ENCODE measurements at places on chromosomes 7 and 10.
A peak's percentile ranks its signal among the peaks of the same experiment; 100 is the strongest.

- DNase-seq = no peak
Observed at GRCh38 chr7:100127866-100128636, 1.3 kb downstream of the MBLAC1 start.

DNA sequence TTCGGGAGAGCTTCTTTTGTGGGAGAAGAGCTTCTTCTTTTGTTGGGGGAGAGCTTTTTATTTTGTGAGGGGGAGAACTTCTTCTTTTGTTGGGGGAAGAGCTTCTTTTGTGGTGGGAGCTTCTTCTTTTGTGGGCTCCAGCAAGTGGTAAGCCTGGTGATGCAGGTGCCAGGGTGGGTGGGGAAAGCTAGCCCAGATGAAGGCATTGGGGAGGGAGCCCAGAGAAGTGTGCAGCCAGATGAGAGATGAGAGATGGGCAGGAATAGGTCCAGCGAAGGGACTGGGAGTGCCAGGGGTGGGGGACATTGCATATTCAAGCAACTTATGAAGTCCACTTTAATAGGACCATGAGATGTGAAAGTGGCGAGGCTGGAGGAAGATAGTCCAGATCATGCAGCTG, 9.7 kb downstream of the ADRA2A start:
- DNase-seq = no peak

GRCh38 chr10:110851020-110851612, 20.6 kb upstream of the PDCD4 start:
- DNase-seq = no peak

GRCh38 chr10:47147186-47147585, 152.8 kb upstream of the GDF10 start:
- no peak for DNase-seq

DNA sequence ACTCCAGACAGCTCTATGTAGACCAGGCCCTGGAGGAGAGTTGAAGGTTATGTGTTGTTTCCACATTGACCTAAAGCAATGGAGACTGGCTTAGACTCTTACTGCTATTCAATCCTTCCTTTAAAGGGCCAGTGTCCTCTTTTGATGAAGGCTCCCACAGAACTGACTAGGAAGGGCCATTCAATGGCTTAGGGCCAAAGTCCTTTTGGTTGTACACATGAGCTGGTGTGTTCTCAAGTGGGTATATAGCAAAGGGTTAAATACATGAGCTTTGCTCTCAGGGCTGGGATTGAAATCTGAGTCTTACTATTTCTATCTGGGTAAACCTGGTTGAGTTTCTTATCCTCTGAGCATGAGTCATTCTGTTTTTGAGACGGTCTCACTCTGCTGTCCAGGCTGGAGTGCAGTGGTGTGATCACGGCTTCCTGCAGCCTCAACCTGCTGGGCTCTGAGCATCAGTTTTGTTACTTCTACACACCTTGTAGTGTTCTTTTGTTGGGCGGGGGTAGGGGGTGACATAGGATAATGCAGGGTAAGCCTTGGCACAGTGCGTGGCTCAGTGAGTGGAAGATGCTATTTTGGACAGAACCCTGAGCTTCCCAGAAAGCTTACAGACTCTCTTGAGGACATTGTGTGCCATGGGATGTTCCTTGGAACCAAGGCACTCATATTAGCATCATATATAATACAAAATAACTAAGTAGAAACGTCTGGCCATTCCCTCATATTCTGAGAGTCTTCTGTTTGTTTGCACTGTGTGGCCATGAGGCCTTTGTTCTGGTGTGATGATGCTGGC, 90.1 kb downstream of the ABCC2 start:
- no peak for DNase-seq

GRCh38 chr10:78781251-78781913, 287.4 kb upstream of the ZMIZ1 start:
- no peak for DNase-seq

- DNase-seq = no peak
Observed at GRCh38 chr7:138784692-138785091, 13.1 kb upstream of the TMEM213 start.

DNA sequence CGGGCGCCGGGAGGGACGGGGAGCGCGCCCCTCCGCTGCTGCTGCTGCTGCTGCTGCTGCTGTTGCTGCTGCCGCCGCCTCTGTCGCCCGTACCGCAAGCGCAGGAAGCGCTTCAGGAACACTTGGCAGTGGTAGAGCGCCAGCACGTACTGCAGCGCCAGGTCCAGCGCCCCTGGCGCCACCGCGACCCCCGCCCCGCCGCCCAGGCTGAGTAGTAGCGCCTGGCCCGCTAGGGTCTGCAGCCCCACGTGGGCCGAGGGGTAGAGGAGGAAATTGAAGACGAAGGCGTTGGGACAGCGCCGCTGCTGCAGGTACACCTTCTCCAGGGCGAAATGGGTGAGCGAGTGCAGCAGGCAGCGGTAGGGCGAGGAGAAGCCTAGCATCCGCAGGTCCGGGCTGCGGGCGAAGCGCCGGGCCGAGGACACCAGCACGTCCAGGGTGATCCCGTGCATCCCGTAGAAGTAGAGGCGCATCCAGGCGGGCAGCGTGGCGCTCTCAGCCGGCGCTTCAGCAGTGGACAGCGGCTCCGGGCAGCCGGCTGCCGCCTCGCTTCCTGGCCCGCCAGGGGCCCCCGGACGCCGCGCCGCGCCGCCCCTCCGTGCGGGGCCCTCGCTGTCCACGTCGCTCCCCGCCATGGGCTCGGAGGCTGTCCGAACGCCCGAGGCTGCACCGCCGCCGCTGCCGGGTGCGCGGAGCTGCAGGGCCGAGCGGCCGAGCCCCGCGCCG, at the start of gene TMEM229A:
TMEM229A (minus strand) TSS at position 699 of the 726 bp plus-strand sequence; CDS start at position 635, 64 bp downstream.
- DNase-seq = no peak

DNA sequence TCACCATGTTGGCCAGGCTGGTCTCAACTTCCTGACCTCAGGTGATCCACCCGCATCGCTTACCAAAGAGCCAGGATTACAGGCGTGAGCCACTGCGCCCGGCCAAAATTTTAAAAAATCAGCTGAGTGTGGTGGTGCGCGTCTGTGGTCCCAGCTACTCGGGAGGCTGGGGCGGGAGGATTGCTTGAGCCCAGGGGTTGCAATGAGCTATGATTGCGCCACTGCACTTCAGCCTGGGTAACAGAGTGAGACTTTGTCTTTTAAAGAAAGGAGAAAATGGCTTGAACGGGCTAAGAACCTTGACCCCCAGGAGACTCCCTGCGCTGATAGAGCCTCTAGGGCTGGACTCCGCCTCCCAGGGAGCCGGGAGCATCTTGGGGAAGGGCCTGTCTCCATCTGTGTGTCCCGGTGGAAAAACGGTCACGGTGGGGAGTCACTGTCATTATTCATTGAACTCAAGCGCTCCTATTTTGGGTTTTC, 760 bp upstream of the KCTD7 start:
- DNase-seq = peak; percentile 21

GRCh38 chr7:135169964-135170273, 588 bp downstream of the CYREN start:
- peak; percentile 68 for DNase-seq

DNA sequence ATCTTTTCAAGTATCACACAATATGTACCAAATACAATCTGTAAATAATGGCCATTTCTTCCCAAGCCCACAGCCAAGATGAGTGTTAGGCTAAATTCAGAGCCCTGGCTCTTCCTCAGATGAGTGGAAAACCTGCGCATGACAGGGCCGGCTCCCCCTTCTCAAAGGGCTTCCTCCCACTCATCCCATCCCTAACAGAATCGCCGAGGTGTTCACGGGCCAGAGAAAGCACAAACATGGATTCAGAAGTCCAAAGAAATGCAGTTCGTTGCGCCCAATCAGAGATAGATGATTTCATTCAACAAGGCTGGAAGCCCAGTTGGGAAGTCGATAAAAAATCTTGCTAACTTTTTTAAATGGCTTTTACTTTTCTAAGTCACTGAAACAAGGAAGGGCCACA, 121.8 kb downstream of the UBE2H start:
- no peak for DNase-seq

DNA sequence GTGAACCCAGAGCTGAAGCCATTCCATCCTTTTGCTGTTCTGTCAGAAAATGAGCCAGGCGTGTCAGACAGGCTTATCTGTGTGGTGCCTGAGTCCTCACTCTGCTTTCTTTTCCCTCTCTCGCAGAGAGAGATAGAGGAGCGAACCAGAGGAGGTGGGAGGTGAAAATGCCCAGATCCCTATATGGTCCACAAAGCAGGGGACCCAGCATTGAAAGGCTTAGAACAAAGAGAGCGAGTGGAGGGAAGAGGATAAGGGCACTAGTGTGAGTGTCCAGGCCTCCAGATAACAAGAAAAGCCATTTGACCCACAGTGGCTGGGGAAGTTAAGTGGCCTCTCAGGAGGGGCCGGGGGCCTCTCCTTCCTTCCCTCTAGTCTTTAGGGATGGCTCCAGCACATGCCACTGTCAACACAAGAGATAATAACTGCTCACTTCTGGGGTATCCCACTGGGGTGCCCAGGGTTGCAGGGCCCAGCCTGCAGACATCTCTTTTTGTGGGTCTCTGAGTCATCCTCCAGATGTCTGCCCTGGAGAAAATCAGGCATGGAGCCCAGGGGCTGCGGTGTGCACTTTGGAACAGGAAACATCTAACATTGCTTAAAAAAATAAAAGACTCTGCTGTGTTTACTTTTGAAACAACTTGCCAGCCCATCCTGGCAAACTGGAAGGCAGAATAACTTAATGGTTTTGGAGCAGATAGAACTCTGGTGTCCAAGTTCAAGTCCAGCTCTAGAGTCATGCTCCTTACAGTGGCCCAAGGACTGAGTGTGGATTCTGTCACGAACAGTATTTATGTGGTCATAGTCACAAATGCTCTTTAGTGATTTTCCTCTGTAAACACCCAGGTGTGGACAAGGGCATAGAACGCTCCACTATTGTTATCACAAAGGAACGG, 189.5 kb downstream of the CXCL12 start:
- DNase-seq = no peak

GRCh38 chr10:31582365-31583052, 263.5 kb downstream of the ZEB1 start:
- DNase-seq = peak; percentile 50

DNA sequence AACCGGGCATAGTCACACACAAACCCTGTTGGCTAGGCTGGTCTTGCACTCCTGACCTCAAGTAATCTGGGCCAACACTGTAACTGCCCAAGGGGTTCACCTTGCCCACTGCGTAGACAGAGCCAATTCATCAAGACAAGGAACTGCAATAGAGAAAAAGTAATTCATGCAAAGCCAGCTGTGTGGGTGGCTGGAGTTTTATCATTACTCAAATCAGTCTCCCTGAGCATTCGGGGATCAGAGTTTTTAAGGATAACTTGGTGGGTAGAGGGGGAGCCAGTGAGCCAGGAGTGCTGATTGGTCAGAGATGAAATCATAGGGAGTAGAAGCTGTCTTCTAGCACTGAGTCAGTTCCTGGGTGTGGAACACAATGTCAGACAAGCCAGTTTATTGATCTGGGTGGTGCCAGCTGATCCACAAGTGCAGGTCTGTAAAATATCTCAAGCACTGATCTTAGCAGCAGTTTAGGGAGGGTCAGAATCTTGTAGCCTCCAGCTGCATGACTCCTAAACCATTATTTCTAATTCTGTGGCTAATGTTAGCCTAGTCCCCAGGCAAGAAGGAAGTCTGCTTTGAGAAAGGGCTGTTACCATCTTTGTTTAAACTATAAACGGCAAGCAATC, 15.6 kb upstream of the FXYD4 start:
- DNase-seq = no peak

GRCh38 chr7:47320296-47320695, 261.6 kb downstream of the TNS3 start:
- DNase-seq = no peak

DNA sequence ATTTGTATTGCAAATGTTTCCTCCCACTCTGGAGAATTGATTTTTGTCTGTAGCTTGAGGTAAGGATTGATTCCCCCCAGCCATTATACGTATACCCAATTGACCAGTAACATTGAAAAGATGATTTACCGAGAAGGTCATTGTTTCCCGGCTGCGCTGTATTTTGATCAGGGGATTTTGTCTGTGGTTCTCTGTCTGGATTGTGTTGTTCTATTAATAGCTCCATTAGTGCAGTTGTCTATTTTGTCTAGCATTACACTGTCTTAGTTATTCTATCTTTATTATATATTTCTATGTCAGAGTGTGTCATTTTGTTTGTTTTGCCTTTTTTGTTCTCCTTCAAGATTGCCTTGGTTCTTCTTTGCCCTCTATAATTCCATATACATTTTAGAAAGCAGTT, 37.7 kb downstream of the AHR start:
- no peak for DNase-seq

- no peak for DNase-seq
Observed at GRCh38 chr7:140989068-140989467, 25.7 kb downstream of the MRPS33 start.

DNA sequence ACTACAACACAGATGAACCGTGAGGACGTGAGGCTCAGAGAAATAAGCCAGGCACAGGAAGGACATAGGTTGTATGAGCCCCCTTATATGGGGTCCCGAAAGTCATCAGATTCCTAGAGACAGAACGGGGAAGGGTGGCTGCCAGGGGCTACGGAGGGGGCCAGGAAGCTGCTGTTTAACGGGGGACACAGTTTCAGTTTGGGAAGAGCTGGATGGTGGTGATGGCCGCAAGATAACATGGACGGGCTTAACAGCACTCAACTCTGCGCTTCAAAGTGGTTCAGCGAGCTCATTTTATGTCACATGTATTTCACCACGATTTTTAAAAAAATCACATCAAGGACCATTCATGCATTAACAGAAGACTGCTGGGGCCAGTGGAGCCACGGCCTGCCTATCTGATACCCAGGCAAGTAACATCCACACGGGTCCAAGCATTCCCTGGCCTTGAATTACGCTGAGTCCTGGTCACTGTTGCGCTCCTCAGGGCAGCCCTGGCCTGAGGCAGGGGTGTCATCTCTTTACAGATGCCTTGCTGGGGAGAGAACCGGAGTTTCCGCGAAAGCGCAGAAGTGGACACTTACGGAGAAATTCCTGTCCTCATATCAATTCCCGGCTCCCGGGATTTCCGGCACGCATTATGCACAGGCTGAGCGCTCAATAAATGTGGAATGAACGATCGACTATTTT, 1.5 kb downstream of the CARD11 start:
- no peak for DNase-seq

DNA sequence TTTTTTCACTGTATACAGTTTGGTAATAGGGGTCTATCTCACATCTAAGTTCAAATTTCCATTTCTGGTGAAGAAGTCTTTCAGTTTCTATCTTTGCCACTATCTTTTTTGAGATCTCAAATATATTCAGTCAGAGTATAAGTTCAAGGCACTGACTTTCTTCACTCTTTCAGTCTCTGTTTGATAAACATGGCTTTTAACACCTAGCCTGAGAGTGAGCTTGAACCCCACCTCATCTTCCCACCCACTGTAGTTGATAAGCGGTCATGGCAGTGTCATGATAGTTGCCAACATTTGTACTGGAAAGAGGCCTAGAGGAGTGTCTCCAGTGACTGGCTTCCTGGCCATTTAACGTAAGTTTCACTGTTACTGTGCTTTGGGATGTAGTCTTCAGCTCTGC, 41.2 kb upstream of the AGR3 start:
- no peak for DNase-seq

- DNase-seq = no peak
Observed at GRCh38 chr10:85545874-85546273, 820.7 kb downstream of the GRID1 start.

GRCh38 chr10:6576326-6576725, 3.8 kb downstream of the PRKCQ start:
- DNase-seq = no peak

- no peak for DNase-seq
Observed at GRCh38 chr7:16619979-16620408, 25.6 kb downstream of the ANKMY2 start.

GRCh38 chr7:25288556-25289307, 60.4 kb upstream of the NPVF start:
- no peak for DNase-seq

GRCh38 chr7:39617005-39617404, 6.4 kb upstream of the RALA start:
- no peak for DNase-seq

GRCh38 chr10:113856563-113856962, 2.1 kb downstream of the NHLRC2 start:
- DNase-seq = no peak

- no peak for DNase-seq
Observed at GRCh38 chr10:102413053-102413705, 5.4 kb downstream of the PSD start.

All from CD14-positive monocyte (primary cell).